Thyroid gland (tissue), 4 donors: ENCODE measurements at places on chromosomes 2 and 18. TPM values are rescaled to one million over a fixed set of nuclear protein-coding genes. Genes with fewer than 3 reads are reported as not detected.

DNA sequence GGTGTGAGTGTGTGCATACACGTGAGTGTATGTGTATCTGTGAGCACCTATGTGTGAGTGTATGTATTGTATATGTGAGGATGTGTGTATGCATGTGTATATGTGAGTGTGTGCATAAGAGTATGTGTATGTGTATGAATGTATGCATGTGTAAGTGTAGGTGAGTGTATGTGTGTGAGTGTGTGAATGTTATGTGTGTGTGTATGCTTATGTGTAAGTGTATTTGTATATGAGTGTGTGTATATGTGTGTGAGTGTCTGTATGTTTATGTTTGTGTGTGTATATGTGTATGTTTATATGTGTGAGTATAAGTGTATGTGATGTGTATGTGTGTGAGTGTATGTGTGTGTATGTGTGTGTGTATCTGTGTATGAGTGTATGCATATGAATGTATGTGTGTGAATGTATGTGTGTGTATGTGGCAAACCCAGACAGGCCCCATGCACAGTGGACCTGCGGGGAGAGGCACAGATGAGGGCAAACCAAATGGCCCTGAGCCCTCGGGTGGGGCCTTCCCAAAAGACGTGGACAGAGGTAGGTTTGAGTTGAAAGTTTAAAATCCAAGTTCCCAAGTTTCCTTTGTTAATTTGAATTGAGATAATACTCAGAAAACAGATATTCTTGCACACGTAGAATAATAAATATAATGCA is 51.5 kb downstream of the EDAR start:
- H3K27ac ChIP-seq, result no peak overlapping the region
- H3K36me3 ChIP-seq, result no peaks in the 10 kb centered on the region
- no peak overlapping the region for H3K4me3 ChIP-seq

- H3K36me3 ChIP-seq, result no peaks in the 10 kb centered on the region
- no peaks in the 10 kb centered on the region for H3K4me1 ChIP-seq
- no peaks in the 10 kb centered on the region for H3K27me3 ChIP-seq
- H3K4me3 ChIP-seq, result no peak overlapping the region
- DNase-seq, result no peak
- H3K27ac ChIP-seq, result no peak overlapping the region
These were observed 33.8 kb downstream of the PROC start for GRCh38 chr2:127451981-127452380.

DNA sequence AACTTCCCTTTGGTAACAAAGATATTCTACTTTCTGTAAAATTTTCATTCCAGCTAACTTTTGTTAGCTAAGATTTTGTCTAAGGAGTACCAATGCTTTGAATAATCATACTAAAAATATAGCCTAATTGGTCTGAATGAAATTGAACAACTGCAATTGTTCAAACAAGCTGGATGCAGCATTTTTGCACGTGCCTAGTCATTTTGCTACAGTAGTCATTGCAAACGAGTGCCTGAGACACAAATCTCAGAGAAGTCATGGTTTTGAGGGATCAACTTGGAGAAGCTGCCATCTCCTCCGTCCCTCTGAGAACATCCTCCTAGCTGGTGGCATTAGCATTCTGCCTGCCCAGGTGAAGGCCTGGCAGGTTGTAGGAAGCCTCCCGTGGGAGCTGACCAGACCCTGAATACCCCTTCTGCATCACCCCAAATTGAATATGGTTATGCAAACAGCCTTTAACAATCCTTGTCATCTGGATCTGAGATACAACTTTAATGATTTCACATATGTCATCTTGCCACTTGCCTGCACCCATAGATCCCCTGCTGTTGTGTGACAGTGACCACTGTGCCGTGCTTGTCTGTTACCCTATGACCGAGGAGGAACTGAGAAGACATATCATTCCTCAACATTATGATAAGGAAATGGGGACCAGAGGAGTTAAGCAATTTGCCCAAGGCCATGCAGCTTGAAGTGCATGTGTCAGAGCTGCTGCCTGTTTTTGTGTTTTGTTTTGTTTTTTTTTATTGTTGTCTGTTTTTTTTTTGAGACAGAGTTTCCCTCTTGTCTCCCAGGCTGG is 29.1 kb upstream of the MGAT4A start:
- H3K4me1 ChIP-seq, result no peaks in the 10 kb centered on the region
- no peak overlapping the region for H3K4me3 ChIP-seq
- no peaks in the 10 kb centered on the region for H3K27me3 ChIP-seq
- no peak overlapping the region for H3K27ac ChIP-seq
- no peak for DNase-seq
- H3K36me3 ChIP-seq, result no peaks in the 10 kb centered on the region

GRCh38 chr18:45806226-45806625 is 19.2 kb upstream of the SIGLEC15 start:
- H3K4me1 ChIP-seq, result no peaks in the 10 kb centered on the region
- H3K27me3 ChIP-seq, result no peaks in the 10 kb centered on the region
- H3K27ac ChIP-seq, result no peak overlapping the region
- no peak for DNase-seq

GRCh38 chr2:224816816-224817215 is 100.7 kb upstream of the CCDC195 start:
- H3K4me1 ChIP-seq, result no peaks in the 10 kb centered on the region
- no peak for DNase-seq
- no peak overlapping the region for H3K4me3 ChIP-seq
- no peaks in the 10 kb centered on the region for H3K36me3 ChIP-seq
- no peak overlapping the region for H3K27ac ChIP-seq

Gene PRKAG3
- total RNA-seq, result not detected

- H3K27me3 ChIP-seq, result no peaks in the 10 kb centered on the region
- peaks cover 4% of the 10 kb centered on the region for H3K4me1 ChIP-seq
- no peaks in the 10 kb centered on the region for H3K36me3 ChIP-seq
- DNase-seq, result no peak
- no peak overlapping the region for H3K4me3 ChIP-seq
These were observed 71.0 kb upstream of the SP3 start for GRCh38 chr2:174035981-174036742.

- H3K27ac ChIP-seq, result no peak overlapping the region
- no peak overlapping the region for H3K4me3 ChIP-seq
- H3K4me1 ChIP-seq, result no peaks in the 10 kb centered on the region
- no peak for DNase-seq
These were observed 92.5 kb downstream of the KCTD18 start for GRCh38 chr2:200417366-200417765.

GRCh38 chr2:165898381-165898780 is 55.2 kb downstream of the TTC21B start:
- H3K27ac ChIP-seq, result no peak overlapping the region
- DNase-seq, result no peak
- H3K4me1 ChIP-seq, result no peaks in the 10 kb centered on the region
- H3K36me3 ChIP-seq, result peaks cover 14% of the 10 kb centered on the region
- H3K27me3 ChIP-seq, result no peaks in the 10 kb centered on the region
